ENCODE measurements at places on chromosomes 3 and 15.

GRCh38 chr3:36591959-36592358 is 172.4 kb downstream of the DCLK3 start:
- DNase-seq, result no peak

GRCh38 chr3:2944628-2945027 is 165.5 kb downstream of the IL5RA start:
- no peak for DNase-seq

DNA sequence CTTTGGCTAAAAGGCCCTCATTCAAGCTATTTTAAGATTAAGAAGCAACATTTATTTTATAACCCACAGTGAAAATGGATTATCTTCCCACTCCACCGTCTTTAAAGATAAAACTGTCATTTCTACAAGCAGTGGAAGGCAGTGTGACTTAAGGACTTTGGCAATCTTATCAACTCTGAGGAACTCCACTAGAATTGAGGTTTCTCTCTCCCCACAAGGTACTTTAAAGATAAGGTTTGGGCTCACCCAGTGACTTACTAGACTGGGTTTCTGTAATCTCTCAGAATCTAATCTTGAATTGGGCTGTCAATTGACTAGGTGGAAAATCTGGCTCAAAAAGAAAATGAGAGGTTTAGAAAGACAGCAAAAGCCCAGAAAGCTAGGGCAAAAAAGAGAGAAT is 21.7 kb downstream of the ZNF385D start:
- no peak for DNase-seq

DNA sequence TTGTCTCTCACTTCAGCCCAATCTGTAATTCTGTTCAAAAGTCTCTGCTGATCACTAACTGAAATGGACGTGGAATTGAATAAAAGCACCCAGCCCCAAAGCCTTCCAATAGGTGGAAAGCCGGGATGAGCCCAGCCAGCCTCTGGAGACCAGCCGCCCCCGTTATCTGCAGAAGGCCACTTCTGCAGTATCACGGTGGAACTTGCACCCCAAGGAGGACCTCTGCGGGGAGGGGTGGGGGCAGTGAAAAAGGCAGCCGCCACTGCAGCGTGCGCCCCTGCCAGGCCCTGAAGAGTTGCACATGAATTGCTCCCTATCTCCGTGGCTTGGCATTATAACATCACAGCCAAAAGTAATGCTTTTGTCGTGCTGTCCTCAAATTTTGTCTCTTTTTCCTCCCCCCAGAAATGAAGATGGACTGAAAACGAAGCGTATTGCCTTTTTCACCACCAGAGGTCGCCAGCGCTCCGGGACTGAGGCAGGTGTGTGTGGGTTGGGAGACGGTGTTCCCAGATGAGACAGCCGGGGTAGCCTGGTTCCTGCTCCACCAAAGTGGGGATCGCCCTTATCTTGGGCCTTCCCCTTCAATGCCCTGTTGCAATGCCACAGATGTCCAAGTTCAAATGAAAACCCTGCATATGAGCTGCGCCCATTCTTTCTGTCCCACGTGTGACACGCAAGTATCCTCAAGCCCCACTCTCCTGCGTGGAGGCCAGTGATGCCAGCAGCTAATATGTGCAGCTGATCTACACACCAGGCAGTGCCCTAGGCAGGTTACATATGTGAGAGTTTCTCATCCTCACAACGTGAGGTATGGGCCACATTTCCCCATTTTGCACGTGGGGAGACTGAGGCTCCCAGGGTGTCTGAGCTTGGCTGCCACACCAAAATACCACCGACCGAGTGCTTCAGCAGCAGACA is 96.0 kb downstream of the LRRK1 start:
- peak; percentile 59 for DNase-seq

GRCh38 chr3:111667621-111668239 is 72.6 kb upstream of the ZBED2 start:
- no peak for DNase-seq

DNA sequence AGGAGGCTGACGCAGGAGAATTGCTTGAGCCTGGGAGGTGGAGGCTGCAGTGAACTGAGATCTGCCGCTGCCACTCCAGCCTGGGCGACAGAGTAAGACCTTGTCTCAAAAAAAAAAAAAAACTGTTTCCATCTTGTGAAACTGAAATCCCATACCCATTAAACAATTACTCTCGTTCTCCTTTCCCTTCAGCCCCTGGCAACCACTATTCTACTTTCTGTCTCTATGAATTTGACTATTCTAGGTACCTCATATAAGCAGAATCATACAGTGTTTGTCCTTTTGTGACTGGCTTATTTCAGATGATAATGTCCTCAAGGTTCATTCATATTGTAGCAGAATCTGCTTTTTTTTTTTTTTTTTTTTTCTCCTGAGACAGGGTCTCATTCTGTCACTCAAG is 51.5 kb upstream of the UBE2E1 start:
- DNase-seq, result no peak

GRCh38 chr3:25171897-25172296 is 256.2 kb upstream of the RARB start:
- DNase-seq, result no peak

DNA sequence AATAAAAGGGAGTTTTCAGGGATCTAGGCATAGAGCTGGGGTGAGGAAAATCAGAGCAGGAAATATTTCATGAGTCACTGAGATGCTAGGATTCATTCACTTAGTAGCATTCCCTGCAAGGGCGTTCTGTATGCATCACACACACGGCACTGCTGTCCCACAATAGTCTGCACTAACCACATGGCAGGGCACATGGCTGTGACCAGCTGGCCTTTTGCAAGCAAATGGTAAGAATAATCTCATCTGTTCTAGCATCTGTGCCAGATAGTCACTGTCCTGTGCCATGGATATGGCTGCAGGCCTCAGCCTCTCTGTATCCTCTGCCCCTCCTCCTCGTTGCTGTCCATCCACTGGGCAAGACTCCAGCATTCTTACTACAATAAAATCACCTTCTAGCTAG is 37.8 kb downstream of the BOC start:
- DNase-seq, result no peak

DNA sequence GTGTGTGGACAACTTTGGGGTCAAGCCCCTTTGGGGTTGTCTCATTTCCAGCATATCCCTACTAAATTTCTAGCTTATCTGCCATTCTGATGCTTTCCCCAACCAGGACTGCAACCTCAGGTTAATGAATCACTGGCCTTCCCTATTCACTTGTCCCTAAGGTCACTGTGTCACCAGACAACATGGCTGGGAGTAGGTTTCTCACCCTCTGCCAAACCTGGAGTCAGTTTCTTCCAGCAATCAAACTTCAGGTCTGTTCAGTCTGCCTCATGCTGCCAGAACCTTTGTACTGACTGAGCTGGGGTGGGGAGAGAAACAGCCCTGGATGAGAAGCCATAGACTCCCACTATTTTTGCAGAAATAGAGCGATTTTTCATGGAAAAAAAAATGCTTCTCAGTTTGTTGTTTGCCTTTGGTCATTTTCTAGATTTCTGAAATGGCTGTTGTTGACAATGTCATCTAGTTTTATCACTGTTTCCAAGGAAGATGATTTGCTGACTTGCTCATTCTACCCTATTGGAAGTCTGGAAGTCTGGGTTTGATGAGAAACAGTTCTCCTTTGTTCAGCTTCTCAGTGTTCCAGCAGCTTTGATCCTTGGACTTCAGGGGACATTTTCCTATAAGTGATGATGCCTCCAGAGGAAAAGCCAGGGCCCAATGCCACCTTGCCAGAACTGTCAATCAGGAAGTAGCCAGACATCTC is 74.8 kb upstream of the IL12A start:
- peak; percentile 9 for DNase-seq

DNA sequence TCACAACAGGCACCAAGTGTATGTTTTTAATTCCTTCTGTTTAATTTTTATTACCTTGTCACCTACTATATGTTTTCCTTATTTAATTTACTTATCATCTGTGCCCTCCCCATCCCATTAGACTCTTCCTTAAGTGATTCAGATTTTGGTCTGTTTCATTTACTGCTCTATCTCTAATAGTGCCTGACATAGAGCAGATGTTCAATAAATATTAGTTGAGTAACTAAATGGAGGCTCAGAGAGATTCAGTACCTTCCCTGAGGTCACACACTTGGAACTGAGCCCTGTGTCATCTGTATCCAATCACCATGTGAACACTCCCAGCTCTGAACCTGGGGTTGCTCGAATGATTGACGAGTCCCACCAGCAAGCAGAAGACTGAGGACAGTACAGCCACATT is 318.1 kb upstream of the WNT5A start:
- DNase-seq, result no peak

DNA sequence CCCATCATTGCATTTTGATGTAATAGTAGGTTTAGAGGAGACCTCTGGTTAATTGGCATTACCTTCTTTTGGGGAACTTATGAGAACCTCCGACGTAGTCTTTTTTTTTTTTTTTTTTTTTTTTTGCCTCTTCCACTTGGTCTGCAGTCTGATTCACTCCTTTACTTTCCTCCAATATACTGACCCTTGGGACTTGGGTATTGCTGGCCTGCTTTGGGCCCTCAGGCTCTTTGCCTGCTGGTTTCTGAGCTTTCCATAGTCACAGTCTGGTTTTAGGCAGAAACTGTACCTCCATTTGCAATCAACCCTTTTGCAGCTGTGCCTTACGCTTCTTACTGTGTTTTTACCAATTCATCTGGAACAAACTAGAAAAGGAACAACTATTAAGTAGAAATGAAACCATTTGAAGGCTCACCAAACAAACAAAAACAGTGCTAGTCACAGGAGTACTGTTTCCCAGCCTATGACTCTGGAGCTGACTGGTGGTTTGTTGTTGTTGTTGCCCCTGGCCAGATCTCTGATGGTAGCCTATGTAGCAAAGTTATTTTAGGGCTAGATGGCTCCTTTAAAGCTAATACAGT is 272.8 kb downstream of the BBX start:
- DNase-seq, result no peak

GRCh38 chr3:128236657-128237056 is 83.4 kb downstream of the EEFSEC start:
- no peak for DNase-seq

GRCh38 chr15:62649793-62650420 is 392.6 kb upstream of the TPM1 start:
- DNase-seq, result no peak

GRCh38 chr3:59937201-59937600 is 887.4 kb upstream of the CFAP20DC start:
- DNase-seq, result no peak

GRCh38 chr3:186207515-186207914 is 98.6 kb upstream of the ETV5 start:
- DNase-seq, result no peak

DNA sequence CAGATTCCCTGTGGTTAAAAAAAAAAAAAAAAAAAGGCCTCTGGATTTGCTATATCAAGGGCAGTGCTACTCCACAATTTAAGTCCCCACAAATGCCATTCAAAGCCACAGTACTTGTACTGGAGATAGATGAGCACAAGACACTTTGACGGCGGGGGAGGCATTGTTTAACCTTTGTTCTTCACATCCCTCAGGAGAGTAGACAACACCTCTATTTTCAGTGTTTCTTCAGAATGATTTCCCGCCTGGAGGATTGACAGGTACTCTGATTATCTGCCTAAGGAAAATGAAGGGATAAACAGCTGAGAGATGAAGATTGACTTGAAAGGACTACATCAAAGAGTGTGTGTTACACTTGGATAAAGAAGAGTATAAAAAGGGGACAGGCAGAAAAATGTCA is 58.7 kb downstream of the OTOL1 start:
- no peak for DNase-seq

DNA sequence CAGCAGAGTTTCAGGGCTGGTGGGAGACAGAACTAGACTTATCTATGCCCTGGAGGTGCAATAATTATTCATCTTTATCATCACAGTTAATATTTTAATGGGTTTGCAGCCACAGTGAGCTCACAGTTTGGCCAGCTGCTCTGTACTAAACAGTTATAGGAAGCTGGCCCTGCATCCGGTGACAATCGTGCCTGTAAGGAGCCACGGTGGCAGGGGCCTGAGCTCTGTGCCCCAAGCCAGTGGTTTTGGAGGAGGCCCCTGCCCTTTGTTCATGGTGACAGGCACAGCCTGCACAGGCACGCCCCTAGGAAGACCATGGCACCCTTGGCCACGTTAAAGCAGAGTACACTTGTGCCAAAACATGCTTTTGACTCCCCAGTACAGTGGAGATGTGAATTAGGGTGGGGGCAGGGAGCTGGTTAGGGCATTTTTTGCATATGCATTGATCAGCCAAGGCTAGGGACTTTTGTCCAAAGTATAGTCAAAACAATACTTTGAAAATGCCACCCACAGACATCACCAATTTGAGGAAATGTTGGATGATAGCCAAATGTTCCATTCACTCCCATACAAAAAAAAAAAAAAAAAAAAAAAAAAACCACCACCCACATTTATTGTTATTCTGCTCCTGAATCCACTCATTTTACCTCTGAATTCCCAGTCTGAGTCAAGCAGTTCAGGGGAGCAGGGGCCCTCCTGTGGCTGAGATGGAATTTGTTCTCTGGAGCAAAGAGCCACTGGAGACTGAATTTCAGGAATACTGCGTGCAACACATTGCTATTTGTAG is 3.4 kb upstream of the RFTN1 start:
- peak; percentile 58 for DNase-seq

Measured in Caco-2 (cell line).